Left renal pelvis (tissue), 4 donors: ENCODE measurements at places on chromosomes 3 and 15. TPM values are rescaled to one million over a fixed set of nuclear protein-coding genes. Genes with fewer than 3 reads are reported as not detected.

DNA sequence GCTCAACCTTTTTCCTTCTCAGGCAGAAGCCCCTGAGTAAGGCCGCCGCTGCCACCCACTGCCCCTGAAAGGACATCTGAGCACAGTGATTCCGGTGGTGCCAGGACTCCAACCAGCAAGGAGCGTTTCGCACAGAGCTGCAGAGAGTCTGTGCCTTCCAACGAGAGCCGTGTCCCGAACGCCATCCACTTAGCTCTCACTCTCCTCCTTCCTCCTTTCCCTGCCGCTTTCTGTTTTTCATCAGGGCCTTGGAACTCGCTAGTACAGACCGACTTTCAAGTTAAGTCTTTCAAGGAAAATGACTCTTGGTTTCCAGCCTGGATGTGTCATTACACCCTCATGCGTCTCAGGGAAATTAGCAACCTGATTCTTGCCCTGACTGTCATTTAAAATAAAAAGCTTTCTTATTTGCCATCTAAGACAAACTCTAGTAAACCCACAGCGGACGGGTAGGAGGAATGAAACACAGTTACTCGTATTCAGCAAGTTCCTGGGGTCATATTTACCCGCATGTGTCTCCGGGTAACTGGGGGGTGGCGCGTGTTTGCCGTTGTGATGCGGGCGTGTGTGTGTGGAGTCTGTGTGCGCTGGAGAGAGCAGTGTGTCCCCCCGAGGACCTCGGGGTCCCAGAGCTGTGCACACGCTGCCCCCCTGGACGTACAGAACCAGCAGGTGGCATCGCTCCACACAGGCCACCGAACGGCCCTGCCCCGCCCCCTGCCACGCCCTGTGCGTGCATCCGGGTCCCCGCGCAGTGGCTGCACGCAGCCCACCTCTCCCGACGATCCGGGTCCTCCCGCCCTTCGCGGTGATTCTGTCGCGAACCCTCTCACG lies 30.4 kb upstream of the ALDH1A3 start:
- no peak for DNase-seq

DNA sequence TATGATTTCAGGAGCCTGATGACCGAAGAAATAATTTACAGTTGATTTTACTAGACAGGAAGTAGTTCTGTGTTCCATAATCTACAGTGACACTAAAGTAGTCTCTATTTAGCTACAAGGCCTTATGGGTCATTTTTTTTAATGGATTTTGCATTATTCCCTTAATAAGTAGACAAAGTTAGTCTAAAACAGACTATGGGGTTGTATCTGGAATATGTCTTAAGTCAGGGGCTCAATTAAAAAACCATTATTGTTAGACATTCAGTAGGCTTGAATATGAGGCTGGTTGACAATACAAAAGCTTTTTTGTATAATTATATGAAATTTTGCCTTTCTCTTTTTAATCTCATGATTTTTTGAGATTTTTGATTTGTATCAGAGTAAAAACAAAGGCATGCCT lies 820.0 kb upstream of the SEMA6D start:
- DNase-seq: no peak

GRCh38 chr3:50450209-50450921 lies 53.1 kb downstream of the CACNA2D2 start:
- peak; percentile 39 for DNase-seq

- DNase-seq: no peak
Observed at GRCh38 chr3:166478356-166478755, 641.1 kb upstream of the BCHE start.

DNA sequence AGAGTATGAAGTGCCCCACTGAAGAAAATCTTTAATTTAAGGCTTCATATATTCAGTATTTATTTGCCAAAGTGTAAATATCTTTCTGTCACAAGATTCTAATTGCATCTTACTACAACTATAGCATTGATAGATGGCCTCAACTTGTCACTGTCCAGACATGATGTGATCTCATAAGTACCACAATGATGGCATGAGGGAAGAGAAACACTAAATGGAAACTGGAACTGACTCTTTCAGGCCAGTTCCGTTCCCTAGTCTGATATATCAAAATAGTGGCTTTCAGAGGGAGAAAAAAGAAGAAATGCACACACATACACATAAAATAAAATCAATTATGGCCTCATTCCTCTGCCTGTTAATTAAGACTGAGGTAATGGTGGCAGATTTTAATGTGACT lies 615.7 kb downstream of the TBL1XR1 start:
- no peak for DNase-seq

- DNase-seq: no peak
Observed at GRCh38 chr3:118435851-118436350, 598.7 kb downstream of the IGSF11 start.

DNA sequence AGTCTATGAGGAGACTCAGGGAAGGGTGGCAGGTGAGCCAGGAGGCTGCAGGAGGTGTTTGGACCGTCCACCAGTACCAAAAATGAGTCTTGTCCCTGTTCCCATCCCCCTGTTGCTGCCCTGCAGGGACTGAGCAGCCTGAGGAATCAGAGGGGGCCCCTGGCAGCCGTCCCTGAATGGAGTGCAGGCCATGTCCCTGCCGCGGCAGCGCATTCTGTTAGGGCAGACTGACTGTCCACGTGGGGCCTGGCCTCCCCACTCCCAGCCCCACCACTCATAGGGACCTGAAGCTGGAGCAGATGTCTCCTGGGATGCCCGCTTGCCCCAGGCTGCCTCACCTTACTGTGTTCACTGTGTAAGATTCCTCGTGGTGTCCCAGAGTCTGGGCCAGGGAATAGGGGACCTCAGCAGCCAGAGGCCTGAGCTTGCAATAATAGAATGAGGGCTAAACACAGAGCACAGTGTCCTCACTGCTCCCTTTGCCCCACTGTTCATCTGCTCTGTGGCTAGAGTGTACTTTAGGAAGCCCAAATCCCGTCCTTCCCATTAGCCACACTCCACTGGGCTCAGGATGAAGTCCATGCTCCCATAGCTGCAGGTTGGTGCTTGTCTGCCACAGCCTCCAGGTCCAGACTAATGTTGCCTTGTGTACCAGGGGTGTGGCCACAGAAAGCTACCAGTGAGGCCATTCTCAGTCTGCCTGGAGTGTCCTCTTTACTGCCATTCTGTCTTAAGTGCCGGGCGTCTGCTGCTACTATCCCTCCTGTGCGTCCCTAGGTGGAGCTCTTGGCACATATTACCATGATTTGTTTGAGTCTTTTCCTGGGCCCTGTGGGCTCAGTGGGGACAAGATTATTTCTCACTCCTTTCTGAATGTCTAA lies 63.2 kb downstream of the HCN4 start:
- DNase-seq: peak; percentile 33

GRCh38 chr15:72340366-72340765 lies 20.4 kb upstream of the CELF6 start:
- no peak for DNase-seq

- DNase-seq: no peak
Observed at GRCh38 chr3:85709346-85709892, 750.6 kb downstream of the CADM2 start.

DNA sequence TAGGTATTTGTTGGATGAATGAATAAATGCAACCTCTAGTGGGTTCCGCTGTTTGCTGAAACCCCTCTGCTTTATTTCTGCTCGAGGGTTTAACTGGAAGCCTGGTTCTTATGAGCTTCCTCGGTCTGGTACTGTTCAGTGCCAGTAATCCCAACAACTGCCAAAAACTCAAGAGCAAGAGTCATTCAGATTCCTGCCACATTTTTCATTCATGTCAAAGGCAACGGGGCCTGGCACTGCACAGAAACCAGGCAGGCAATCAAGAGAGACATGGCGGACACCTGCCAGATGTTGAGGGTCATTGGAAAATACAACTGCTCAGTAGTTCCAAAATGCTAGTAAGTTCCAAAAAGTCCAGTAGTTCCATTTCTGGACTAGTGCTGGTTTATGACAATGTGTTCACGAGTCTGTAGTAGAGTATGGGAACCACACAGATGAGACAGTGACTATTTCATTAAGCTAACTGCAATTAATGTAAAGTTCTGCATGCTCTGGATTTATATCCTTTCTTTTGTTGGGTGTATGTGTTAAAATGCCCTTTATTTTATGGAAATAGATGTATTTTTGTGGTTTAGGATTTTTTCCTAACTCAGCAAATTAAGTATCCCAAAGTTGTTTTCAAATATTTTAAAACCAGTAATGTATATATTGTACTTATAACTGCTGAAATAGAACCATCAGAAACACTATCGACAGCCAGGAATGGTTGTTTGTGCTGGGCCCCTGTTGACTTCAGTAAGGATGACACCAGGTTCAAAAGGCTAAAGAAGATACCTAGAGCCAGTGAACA lies 22.7 kb upstream of the TMEM41A start:
- no peak for DNase-seq

DNA sequence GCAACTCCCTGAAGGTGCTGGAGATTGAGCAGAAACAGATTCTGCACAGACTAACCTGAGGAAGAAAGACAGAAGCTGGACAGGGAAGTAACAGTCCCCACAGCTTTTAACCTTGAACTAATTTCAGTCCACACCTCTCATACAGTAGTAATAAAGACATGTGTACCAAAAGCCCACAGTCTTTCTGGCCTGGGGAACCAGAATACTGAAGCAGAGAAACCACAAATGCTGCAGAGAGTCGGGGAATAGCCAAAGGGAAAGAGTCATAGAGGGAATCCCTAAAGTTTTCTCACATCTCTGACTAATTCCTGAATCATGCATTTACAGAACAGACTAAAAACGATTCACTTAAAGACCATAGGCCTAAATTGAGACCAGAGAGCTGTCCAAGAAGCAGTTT lies 503.4 kb upstream of the NECTIN3 start:
- DNase-seq: no peak

- peak; percentile 69 for DNase-seq
Observed at GRCh38 chr15:95845862-95846515, 484.5 kb upstream of the NR2F2 start.

Gene KIF7
- polyA plus RNA-seq: 14.0 TPM
